CMK (cell line): ENCODE measurements at places on chromosomes 5 and 9.

- no peak for DNase-seq
Observed at GRCh38 chr5:122063836-122064235, 14.2 kb downstream of the LOX start.

GRCh38 chr9:137223078-137223970, 1.3 kb upstream of the RNF208 start:
- DNase-seq = peak; percentile 94

DNA sequence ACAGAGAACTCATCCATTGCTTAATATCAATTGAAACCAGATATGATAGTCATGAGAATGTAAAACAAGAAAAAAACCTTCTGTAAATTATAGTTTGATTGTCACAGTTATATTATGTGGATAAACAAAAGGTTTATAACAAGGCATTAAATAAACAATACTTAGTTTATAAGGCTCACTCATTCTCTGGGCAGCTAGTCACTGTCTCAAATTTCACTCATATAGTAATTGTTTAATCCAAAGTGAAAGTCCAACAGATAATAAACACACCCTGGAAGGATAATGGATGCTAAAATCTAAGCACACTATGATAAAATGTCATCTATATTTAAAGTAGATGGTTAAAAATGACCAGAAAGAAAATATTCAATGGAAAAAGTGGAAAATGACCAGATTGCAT, 30.8 kb upstream of the SLC12A2 start:
- DNase-seq = no peak

DNA sequence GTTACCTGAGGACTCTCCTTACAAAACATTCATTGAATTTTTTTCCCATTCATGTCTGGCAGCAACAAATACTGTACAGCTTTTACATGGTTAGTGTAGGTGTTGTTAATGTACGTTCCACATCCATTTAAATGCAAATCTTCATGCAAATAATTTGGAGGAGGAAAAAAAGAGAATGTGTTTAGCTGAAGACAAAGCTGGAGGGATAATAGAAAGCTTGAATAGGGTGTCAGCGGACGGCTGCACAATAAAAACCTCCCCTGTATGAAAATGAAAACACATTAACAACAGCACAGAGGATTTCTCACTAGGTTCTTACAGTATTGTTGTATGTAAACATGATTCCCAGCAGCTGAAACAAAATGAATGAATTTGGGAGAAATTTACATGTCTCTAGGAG, 231.5 kb downstream of the ZNF608 start:
- no peak for DNase-seq

GRCh38 chr9:32906213-32906612, 95.2 kb downstream of the APTX start:
- DNase-seq = no peak

- no peak for DNase-seq
Observed at GRCh38 chr9:131275332-131276093, 797 bp downstream of the FAM78A start.

DNA sequence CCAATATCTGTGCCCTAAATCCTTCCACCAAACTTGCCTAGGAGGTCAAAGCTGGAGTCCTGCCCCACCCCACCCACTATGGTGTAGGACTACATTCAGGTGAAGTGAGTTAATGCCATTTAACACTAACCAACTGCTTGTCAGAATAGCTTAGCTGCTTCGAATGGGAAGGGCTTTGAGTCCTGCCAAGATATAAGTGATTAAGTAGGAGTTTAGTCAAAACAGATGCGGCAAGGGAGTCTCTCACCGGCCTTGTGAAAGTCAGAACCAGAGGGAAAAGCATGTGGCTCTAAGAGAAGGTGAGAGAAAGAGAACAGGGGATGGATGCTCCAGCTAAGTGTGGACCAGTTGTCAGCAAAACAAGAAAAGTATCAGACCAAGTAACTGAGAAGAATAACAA, 132.6 kb downstream of the SPOCK1 start:
- DNase-seq = no peak

DNA sequence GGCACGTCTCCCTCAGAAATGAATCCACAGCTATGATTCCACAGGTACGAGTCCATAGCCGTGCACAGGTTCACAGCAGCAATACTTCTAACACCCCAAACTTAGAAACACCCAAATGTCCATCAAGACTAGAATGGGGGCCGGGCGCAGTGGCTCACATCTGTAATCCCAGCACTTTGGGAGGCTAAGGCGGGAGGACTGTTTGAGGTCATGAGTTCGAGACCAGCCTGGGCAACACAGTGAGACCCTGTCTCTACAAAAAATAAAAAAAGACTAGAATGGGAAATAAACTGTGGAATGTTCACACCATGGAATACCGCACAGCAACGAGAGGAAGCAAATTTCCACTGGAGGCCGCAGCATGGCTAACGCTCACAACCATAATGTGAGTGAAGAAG, 4.3 kb upstream of the DOLPP1 start:
- DNase-seq = no peak

GRCh38 chr5:136012041-136012804, 16.6 kb upstream of the TGFBI start:
- no peak for DNase-seq

GRCh38 chr5:141966963-141967333, 2.0 kb upstream of the RNF14 start:
- DNase-seq = no peak

DNA sequence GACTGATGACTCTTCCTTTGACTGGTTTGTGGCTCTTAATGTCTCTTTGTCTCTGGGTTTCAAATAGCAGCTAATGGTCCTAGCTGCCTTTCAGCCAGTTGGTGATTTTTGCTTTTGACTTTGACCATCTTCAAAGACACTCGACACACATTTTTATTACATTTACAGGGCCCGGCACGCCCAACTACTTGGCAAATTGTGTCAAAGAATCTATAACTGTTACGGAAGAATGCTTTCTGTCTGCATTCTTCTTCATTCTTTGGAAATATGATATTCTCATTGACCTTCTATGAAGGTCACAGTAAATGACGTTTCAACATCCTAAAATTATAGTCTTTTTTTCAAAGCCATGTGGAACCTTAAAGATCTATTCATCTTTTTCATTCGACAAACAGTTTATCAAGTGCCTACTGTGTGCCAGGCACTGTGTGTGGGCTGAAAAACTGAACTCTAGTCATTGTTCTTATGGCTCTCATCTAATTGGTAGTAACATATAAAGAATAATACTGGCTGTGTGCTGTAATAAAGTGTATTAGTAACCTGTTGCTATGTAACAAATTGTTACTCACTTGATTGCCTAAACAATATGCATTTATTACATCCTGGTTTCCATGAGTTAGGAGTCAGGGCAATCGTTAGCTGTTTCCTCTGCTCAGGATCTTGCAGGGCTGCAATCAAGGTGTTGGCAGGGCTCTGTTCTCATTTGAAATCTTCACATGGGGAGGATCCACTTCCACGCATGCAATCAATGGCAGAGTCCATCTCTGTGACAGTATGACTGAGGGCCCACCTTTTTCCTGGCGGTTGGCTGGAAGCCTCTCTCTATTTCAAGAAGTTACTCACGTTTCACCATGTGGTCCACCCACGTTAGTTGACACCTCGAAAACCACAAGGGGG, 7.0 kb upstream of the WHRN start:
- DNase-seq = no peak

- DNase-seq = no peak
Observed at GRCh38 chr9:126154182-126154827, 172.3 kb upstream of the MVB12B start.

- DNase-seq = peak; percentile 12
Observed at GRCh38 chr9:35553670-35554543, 51.2 kb upstream of the TESK1 start.

DNA sequence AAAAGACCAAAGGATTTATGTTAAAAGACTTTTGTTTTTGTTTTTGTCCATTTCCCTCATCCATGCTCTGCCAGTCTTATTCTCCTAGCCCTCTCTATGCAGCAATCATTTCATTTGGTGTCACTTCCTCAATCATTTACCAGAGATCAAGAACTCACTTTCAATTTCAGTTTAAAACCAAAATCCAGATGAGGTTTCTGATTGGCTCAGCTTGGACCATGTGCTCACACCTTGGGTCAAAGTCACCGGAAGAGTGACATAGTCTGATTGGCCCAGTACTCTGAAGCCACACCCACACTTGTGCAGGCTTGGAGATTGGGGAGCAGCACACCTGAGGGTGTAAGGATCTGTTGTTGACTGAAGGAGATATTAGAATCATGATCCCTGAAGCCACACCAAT, 79.6 kb downstream of the TLR4 start:
- DNase-seq = no peak

DNA sequence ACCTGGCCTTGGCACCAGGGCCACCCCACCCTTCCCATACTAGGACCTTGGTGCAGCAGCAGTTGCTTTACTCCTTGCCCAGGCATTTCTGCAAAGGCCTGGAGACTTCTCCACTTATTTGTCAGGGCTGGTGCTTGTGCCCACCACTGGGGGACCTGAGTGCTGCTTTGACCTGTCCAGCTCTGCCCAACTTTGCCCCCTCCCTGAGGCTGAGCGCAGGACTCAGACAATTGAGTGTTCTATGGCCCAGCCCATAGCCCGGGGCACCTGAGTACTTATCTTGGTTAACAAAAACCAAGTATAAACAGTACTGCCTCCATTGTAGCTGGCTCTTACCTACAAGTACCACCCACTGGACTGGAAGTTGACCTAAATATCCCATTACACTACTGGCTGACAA, 406.1 kb upstream of the CHD1 start:
- no peak for DNase-seq

GRCh38 chr5:142946547-142947426, 176.6 kb downstream of the ARHGAP26 start:
- DNase-seq = no peak

- DNase-seq = no peak
Observed at GRCh38 chr9:109455861-109456260, 42.2 kb downstream of the PTPN3 start.

GRCh38 chr5:173237875-173238220, 2.8 kb upstream of the NKX2-5 start:
- no peak for DNase-seq

DNA sequence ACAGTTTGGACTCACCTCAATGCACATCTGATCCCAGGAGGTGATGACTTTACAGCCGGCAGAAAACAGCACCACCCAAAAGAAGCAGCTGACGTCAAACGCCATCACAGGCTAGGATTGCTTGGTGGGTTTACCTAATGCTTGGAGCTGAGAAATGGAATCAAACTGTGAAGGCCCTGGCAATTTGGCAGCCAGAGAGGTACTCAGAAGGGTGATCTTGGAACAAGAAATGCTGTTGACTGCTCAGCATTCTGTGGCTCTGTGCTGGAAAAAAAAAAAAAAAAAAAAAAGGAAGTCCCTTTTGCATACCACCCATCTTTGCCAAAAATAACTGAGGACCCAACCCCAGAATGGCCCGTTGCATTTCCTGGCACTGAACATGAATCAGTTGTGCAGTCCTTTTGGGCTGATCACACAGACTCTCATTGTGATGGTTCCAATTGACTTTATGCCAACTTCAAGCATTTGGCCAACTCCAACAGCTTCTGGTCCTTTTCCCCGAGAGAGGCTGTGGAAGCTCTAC, at the start of gene CD180:
Gene CD180, minus strand, starts transcription at position 263 of the 523 bp plus-strand sequence. Its CDS starts 158 bp downstream, at position 105.
- no peak for DNase-seq

DNA sequence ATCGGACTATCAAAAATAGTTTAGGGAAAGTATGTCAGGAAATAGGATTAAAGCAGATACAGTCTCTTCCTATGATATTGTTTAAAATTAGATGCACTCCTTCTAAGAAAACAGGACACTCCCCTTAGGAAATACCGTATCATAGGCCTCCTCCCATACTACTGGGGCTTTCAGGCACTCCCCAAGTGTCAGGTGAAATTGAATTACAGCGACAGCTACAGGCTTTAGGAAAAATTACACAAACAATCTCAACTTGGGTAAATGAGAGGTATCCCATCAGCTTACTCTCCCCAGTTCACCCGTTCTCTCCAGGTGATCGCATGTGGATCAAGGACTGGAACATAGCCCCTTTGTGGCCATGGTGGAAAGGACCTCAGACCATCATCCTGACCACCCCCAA, 110.4 kb upstream of the EPB41L4A start:
- no peak for DNase-seq

GRCh38 chr5:132459983-132460838, 30.4 kb downstream of the IRF1 start:
- DNase-seq = no peak

- DNase-seq = no peak
Observed at GRCh38 chr5:171309276-171310211, 496 bp downstream of the TLX3 start.

- DNase-seq = no peak
Observed at GRCh38 chr5:127758766-127759283, 55.6 kb downstream of the CCDC192 start.

DNA sequence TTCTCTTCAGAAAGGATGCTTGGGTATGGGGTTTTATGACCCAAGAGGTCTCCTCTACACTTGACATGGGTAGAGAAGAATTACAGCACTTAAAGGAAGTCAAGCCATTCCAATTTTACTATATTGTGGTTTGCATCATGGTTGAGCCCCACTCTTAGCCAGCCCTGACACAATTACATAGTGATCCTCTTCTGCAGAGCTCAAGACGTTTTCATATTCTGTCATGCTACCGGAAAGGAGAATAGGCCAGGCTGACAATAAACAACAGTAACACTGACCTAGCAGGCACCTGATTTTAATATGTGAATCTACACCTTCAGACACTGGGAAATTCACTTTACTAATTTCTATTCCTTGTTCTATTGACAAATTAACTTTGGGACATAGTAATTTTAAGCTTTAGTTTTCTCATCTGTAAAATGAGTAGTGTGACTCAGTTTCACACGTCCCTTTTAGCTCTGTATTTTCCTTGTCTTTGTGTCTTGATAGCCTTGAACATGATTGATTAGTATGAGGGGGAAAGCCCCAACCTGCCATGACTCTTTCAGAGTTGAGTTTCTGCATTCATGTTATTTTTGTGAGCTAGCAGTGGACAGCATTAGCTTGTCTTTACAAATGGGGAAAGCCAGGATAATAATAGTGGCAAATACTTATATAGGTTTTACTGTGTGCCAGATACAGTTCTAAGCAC, 83.8 kb downstream of the SV2C start:
- no peak for DNase-seq

- no peak for DNase-seq
Observed at GRCh38 chr5:135990528-135991255, 35.9 kb upstream of the LECT2 start.

GRCh38 chr9:86794391-86795046, 152.8 kb downstream of the GAS1 start:
- DNase-seq = no peak

GRCh38 chr5:179422908-179423481, 77.7 kb upstream of the ADAMTS2 start:
- DNase-seq = no peak

- no peak for DNase-seq
Observed at GRCh38 chr5:75168026-75168735, 68.5 kb downstream of the ANKRD31 start.

- DNase-seq = no peak
Observed at GRCh38 chr5:127919006-127919796, 164.4 kb upstream of the SLC12A2 start.

GRCh38 chr5:165227515-165227914, 1722.1 kb downstream of the MAT2B start:
- DNase-seq = no peak

DNA sequence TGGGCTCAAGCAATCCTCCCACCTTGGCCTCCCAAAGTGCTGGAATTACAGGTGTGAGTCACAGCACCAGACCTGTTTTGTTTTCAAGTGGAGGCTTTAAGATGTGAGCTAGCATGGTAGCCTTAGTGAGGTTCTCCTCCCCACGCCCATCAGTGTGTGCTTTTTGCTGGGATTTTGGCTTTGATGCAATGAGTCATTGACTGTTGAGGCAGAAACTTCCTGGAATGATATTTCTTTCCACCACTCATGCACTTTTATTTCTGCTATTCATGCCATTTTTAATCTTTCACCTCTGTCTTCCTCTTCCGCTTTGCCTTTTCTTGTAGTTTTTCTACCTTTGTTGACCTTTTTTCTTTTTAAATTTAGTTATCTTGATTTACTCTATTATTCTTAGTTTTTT, 4.2 kb upstream of the NFIL3 start:
- DNase-seq = no peak
